PC-9 (cell line): ENCODE measurements at places on chromosomes 5 and 9. TPM values are rescaled to one million over a fixed set of nuclear protein-coding genes. Genes with fewer than 3 reads are reported as not detected.

The HRCT1 gene
- total RNA-seq, result 2.0 and 3.6 TPM in 2 replicates

The PHYHD1 gene
- total RNA-seq, result 4.2 and 6.3 TPM in 2 replicates

The IRX2 gene
- not detected in 2 replicates for total RNA-seq

The PDE6A gene
- 0.35 and 0.50 TPM in 2 replicates for total RNA-seq

The PCDHGA10 gene
- 0.13 and 0.15 TPM in 2 replicates for total RNA-seq

The SOX30 gene
- 0.11 TPM in 1 of 2 replicates, not detected in the other for total RNA-seq

The CFAP157 gene
- total RNA-seq, result 0.65 and 0.68 TPM in 2 replicates

The LEAP2 gene
- 4.4 and 4.5 TPM in 2 replicates for total RNA-seq

The FOXD4L4 gene
- 0.24 and 0.53 TPM in 2 replicates for total RNA-seq

The SHOC1 gene
- total RNA-seq, result 0.20 TPM in 1 of 2 replicates, not detected in the other

The SLC6A18 gene
- total RNA-seq, result not detected in 2 replicates

The ANKRD33B gene
- 32.1 and 37.4 TPM in 2 replicates for total RNA-seq

The TESK1 gene
- total RNA-seq, result 25.5 and 30.6 TPM in 2 replicates

The SH3RF2 gene
- 30.9 and 37.2 TPM in 2 replicates for total RNA-seq

The CCNB1 gene
- total RNA-seq, result 174 and 248 TPM in 2 replicates

The REEP2 gene
- total RNA-seq, result 0.87 and 1.3 TPM in 2 replicates

The PCDHGA9 gene
- total RNA-seq, result not detected in 2 replicates

The PITX1 gene
- 27.8 and 38.9 TPM in 2 replicates for total RNA-seq

The TMEM215 gene
- not detected in 2 replicates for total RNA-seq

The MEIKIN gene
- total RNA-seq, result not detected in 2 replicates

The TAF11L10 gene
- not detected in 2 replicates for total RNA-seq

The MORN5 gene
- not detected in 2 replicates for total RNA-seq

The DDX4 gene
- total RNA-seq, result not detected in 2 replicates

The GLRX gene
- 23.0 and 25.5 TPM in 2 replicates for total RNA-seq

The ECSCR gene
- not detected in 2 replicates for total RNA-seq
